ENCODE measurements at places on chromosomes 4 and X. TPM values are rescaled to one million over a fixed set of nuclear protein-coding genes. Genes with fewer than 3 reads are reported as not detected.

Gene BRS3
- not detected for total RNA-seq

Gene CLCN4
- 1.7 TPM for total RNA-seq

Gene CISD2
- 22.5 TPM for total RNA-seq

Gene LGI2
- 0.43 TPM for total RNA-seq

Gene LINC00632
- total RNA-seq, result 172 TPM

Gene RENBP
- 10.2 TPM for total RNA-seq

Gene GLRA3
- 0.09 TPM for total RNA-seq
